ENCODE measurements at places on chromosomes 4 and X.

DNA sequence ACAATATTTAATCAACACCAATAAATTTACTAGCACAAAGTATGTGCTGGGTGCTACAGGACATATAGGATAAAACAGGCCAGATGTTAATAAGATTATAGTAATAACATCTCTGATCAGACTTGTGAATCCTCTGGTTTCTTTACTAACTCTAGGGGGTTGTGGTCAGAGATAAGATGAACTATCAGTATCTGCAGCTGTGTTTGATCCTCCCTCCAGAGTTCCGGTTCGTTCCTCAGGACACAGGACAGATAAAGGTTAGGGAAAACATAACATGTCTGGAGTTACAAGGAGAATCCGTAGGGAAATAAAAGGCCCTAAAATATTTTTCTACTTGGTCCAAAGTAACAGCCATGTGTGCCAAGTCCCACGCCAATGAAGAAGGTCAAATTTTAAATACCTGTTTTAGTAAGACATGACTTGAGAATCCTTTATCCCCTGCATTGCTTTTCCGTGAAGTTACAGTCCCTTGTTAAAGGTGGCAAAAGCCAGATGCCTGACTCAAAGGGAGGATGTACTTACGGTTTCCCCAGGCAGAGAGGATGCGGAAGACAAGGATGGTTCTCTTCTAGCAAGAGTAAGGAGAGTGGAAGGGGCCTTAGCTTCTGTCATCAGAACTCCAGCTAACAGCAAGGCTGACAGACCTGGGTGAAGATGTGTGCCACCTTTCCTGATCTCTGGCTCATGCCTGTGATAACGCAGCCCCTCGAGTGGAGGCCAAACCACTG is 44.4 kb downstream of the KIAA0232 start:
- DNase-seq: no peak

- no peak for DNase-seq
Observed at GRCh38 chr4:158008551-158009218, 164.1 kb downstream of the GASK1B start.

GRCh38 chr4:112266823-112267222 is 18.9 kb downstream of the TIFA start:
- no peak for DNase-seq

GRCh38 chr4:148057984-148058859 is 326.3 kb downstream of the ARHGAP10 start:
- no peak for DNase-seq

DNA sequence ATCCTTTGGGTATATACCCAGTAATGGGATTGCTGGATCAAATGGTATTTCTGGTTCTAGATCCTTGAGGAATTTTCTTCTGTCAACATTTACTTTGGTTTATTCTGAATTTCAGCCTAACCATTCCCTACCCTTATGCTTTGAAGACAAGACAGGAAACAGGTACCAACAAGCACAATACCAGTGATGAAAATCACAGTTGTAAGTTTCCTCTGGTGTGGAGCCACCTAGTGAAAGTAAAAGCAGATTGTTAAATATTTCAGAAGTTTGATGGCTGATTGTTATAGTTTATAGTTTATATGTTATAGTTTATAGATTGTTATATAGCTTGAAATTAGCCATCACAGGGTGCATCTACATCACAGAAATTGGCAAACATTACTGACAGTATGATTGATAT is 104.5 kb upstream of the AGA start:
- no peak for DNase-seq

DNA sequence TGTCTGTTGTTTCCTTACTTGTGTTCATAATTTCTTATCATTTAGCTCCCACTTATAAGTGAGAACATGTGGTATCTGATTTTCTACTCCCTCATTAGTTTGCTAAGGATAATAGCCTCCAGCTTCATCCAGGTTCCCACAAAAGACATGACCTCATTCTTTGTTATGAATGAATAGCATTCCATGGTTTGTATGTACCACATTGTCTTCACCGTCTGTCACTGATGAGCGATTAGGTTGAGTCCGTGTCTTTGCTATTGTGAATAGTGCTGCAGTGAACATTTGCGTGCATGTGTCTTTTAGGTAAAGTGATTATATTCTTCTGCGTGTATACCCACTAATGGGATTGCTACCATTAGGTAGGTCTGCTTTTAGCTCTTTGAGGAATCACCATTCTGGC is 624.3 kb upstream of the EPHA5 start:
- DNase-seq: no peak

GRCh38 chr4:81021142-81021944 is 9.2 kb upstream of the BMP3 start:
- no peak for DNase-seq

GRCh38 chr4:169657470-169658107 is 37.2 kb downstream of the CLCN3 start:
- no peak for DNase-seq

DNA sequence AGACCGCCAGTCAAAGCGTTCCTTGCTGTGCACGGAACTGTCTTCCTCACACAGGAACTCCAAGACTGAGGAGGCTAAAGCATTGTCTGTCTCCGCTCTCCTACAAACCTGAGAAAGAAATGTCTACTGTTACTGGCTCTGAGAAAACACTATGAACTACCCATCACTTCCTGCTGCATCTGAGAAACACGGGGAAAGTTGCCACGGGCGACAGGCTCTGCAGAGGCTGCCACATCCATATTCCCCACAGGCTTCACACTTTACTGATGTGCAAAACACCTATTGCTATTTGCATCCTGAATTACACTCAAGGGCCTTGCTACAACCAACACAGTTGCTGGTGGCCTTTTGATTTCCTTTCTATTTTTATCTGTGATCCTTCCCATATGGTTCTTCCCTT is 59.0 kb downstream of the AFAP1 start:
- DNase-seq: no peak

DNA sequence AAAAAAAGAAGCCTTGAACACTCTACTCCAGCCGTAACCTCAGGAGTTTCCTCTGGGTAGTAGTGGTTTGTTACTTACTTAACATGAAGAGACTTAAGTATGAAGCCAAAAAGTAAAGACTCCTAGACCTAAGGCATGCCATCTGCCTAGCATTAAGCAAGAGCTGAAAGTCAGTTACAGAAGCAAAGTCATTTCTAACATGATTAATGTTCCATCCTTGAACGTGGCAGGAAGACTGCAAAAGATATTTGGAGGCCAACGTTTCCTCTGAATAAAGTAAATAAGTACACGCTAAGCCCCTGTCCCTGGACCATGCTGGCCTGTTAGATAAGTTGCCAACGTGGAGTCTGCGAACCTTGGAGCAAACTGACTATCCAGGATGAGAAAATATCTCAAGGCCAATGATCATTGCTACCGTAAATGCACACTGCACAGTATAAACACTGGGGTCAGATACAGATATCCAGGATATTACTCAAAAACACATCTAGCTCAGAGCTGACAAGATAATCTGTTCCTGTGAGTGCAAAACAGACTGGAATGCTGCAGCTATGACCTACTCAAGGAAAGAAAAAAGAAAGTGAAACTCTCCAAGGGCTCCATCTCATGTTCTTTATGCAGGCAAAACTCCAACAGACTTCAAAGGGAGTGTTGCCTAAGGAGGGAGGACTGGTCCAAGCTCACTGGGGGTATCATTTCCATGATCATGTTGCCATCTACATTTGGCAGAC is 255.8 kb downstream of the COL25A1 start:
- no peak for DNase-seq

GRCh38 chr4:94359221-94359620 is 16.6 kb upstream of the HPGDS start:
- DNase-seq: no peak

- no peak for DNase-seq
Observed at GRCh38 chr4:146269228-146269653, 54.9 kb downstream of the REELD1 start.

GRCh38 chrX:72018277-72019112 is 107.8 kb downstream of the NHSL2 start:
- peak; percentile 61 for DNase-seq

DNA sequence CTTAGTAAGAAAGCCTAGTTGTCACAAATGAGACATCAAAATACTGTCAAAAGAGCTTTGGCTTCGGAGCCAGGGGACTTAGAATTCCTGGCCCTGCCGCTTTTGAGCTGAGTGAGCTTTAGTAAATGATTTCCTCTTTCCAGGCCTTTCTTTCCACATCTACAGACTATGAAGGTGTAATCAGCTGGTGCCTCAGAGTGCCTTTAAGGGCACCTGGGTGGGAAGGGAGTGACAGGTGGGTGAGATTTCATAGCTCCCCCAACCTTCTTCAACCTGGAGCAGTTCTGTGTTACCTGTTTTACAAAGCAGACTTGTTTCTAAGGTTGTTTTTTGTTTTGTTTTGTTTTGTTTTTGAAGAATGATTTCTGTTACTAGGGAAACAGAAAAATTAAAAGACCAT is 154.7 kb upstream of the BOD1L1 start:
- no peak for DNase-seq

GRCh38 chr4:179666226-179666625 is 2224.0 kb upstream of the AGA start:
- DNase-seq: no peak
